M059J (cell line): ENCODE measurements at places on chromosomes 7 and 10.

- DNase-seq: no peak
Observed at GRCh38 chr10:24097751-24098207, 111.2 kb upstream of the KIAA1217 start.

DNA sequence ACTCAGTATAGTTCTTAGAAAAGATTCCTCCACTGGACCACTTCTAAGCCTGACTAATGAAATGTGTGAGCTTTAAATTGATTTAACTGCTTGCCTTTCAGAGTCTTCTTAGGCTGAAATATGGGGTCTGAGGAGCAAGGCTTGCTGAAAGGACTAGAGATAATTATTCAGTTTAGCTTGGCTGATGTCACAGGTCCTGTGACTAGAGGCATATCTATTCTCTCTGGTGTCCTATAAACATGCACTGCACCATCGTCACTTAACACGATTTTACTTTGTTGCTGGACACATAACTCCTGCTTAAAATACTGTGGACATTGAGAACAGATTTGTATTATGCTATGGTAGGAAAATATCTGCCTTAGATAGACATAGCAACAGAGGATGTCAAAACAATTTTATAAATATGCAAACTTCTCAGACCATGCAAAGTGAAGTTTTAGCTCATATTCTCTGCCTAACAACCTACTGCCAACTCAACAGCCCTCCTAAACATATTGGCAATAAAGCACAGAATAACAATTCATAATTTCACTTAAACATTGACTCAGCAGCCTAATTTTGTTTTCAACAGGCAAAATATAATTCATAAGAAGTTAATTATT lies 80.2 kb downstream of the RNF133 start:
- no peak for DNase-seq

GRCh38 chr10:76285012-76285411 lies 853.6 kb downstream of the LRMDA start:
- peak; percentile 80 for DNase-seq

GRCh38 chr10:7701158-7701742 lies 1.9 kb upstream of the ITIH2 start:
- no peak for DNase-seq

DNA sequence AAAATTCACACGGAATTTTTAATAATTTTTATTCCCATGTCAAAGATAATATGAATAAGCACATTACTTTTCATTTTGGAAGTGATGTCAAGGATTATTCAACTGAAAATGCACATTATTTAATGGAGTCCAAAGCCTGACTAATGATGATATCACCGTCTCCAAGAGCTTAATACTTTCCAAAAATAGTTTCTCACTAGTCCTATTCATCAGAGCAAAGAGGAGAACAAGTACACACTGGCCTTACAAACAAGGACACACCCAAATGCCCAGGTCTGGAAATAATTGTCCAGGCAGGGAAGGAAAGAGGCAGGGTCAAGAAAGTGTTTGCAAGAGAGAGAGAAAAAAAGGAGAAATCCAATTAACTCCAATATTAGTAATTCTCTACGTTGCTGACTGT lies 216.8 kb upstream of the CCDC6 start:
- DNase-seq: peak; percentile 81

- DNase-seq: peak; percentile 38
Observed at GRCh38 chr10:86970162-86970981, 2.1 kb downstream of the ADIRF start.

- DNase-seq: no peak
Observed at GRCh38 chr7:98168904-98169621, 42.2 kb upstream of the BHLHA15 start.

DNA sequence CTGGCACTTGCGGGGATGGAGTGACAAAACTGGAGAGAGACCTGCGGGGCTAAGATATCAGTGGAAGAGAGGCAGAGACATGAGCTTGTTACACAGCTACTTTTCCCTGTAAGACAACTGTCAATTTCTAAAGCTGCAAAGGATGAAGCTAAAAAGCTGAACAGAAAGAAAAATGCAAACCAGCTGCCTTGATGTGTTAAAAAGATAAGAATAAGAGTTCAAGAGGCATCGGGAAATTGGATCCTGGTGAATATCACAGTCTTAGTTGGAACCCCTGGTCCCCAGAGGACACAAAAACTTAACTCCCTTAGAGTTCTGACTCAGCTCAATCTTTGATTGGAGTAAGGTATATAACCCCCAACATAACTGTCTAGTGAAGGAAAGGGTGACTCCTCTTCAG lies 38.8 kb downstream of the VPS41 start:
- DNase-seq: no peak

GRCh38 chr7:117807676-117808075 lies 65.6 kb downstream of the CTTNBP2 start:
- DNase-seq: no peak

- DNase-seq: no peak
Observed at GRCh38 chr10:50514995-50515394, 108.8 kb downstream of the SGMS1 start.

- DNase-seq: no peak
Observed at GRCh38 chr10:46557319-46558121, 1.1 kb upstream of the GPRIN2 start.

DNA sequence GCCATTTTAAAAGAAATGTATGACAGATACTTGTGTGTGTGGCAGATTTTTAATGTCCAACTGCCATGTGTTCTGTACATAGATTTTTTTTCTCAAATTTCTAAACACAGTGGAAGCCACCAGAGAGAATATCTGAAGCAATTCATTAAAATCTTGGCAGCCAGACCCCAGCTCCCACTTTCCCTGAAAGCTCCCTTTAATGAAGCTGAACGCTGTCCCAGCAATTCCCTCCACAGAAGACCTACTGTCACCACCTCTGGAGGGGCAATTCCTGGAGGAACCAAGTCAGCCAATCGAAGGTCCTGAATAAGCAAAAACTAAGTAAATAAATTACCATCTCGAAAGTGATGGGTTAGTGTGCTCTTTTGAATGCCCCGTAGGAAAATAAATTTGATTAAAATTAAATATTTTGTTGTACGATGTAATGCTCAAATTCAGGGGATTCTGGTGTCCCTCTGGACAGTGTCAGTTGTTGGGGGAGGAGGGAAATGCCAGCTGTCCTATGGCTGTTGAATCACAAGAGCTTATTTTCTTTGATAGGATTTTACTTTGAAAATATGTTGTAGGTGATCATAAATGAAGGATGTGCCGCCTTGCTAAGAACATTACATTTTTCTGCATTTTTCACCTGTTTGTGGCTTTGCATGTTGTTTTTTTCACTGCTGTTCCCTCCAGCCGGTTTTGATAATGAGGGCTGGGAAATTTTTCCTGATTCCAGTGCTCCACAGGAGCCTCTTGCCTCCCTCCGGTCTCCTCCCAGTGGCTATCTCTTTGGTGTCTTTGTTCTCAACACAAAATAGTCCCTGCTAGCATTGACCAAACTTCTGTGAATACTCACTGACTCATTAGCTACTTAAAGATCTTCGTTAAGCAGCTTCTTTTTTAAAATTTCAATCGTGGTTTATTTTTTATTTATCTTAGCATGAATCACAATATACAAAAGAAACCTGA lies 9.2 kb upstream of the GSAP start:
- peak; percentile 89 for DNase-seq

GRCh38 chr7:50088463-50089129 lies 4.5 kb downstream of the ZPBP start:
- no peak for DNase-seq

GRCh38 chr10:22693371-22693784 lies 21.0 kb downstream of the PIP4K2A start:
- DNase-seq: peak; percentile 62

- peak; percentile 44 for DNase-seq
Observed at GRCh38 chr10:51137756-51138529, 63.7 kb downstream of the PRKG1 start.

DNA sequence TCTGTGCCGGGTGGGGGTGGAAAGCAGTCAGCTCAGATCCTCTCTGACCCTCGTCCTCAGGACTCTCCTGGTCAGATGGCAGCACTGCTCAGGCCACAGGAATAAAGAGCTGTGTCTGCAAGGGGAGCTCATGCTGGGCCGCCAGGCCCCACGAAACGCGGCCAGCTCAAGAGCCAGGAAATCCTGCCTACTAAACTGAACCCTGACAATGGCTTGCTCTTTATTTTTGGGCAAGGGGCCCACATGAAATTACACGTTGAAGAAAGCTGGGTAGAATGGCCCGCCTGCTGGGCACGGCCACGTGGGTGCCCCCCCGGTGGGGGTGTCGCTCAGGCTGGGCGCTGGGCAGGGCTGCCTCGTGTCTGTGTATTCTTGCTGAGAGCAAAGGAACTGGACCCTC lies 103.0 kb downstream of the ITIH5 start:
- no peak for DNase-seq

DNA sequence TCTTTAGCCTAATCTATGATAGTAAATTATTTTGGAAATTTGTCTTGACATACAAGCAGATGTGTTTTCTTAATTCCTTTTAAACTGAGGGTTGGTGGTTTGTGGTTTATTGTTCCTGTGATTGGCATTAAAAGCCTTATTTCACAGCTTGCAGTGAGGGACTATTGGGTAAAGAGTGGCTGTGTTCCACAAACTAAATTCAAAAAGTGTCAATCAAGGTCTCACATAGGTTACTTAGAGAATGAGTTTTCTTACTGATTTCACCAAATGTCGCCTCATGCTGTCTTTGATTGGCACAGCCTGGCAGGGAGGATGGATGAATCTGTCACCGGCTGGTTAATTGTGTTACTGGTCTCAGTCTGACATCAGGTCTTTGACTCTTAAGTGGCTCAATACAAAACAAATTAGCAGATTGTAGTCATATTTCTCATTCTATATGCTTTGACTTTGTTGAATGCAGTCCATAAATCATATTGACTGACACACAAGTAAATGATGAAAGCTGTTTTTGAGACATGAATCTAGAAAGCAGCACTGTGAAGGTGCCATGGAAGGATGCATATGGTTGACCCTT lies 66.8 kb upstream of the CYP26C1 start:
- DNase-seq: no peak

- no peak for DNase-seq
Observed at GRCh38 chr10:36591436-36591835, 534.0 kb upstream of the ANKRD30A start.

DNA sequence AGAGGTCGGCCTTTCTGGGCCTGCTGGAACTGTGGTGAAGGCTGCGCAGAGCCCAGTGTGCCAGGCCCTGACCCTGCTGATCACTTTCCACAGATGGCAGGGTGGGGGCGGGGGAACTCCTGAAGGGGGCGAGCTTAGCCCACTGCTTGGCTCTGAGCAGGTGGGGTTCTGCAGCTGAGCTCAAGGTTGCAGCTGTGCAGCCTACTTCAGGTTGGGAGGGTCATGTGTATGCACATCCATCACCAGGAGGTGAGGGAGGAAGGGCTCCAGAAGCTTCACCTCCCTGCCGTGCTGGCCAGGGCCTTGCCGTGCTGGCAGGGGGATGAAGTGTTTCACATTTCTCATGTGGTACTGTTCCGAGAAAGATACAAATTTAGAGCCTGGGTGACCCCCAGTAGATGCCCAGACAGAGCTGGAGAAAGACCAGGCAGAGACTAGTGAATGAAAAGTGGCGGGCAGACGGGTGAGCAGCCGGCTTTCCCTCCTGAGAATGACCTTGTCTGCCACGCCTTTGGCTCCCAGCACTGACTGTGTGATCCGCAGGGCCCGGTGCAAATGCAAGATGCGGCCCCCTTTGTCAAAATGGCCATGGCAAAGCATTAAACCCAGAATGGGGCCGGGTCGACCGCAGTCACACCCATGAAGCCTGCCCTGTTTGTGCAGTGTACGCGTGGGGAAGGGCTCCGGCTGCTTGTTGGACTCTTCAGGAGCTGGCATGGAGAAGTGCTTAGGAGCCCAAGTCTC lies 25.2 kb downstream of the FAM241B start:
- no peak for DNase-seq

DNA sequence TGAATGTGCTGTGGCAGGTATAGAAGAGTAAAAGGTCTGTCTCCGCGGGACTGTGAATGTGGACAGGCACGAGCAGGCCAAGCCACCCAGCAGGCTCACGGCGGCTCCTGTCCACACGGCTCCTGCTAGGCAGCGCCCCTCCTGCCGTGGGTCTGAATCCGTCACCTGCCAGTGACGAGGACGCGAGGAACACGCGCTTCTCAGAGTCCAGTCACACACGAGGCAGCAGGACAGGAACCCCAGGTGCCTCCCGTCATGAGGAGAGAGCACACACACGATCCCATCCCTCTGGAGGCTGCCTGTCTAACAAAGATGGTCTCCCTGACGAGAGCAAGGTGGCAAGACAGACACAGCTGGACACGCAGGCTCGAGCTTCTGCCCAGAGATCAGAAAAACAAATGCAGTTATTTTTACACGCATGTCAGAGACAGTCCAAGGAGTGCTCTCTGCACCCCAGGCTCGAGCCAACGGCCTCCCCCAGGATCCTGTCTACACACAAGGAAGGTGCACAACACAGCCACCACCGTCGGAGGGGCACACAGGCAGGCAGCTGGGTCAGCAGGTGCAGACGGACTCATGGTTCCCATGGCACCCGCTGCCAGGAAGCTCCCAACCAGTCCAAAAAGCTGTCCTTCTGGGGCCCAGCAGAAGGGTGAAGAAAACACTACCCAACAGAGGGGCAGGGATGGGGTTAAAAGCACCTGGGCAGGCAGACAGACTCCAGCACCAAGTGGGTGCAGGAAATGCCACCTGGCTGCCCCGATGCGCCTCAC lies 103.2 kb downstream of the MAD1L1 start:
- no peak for DNase-seq

DNA sequence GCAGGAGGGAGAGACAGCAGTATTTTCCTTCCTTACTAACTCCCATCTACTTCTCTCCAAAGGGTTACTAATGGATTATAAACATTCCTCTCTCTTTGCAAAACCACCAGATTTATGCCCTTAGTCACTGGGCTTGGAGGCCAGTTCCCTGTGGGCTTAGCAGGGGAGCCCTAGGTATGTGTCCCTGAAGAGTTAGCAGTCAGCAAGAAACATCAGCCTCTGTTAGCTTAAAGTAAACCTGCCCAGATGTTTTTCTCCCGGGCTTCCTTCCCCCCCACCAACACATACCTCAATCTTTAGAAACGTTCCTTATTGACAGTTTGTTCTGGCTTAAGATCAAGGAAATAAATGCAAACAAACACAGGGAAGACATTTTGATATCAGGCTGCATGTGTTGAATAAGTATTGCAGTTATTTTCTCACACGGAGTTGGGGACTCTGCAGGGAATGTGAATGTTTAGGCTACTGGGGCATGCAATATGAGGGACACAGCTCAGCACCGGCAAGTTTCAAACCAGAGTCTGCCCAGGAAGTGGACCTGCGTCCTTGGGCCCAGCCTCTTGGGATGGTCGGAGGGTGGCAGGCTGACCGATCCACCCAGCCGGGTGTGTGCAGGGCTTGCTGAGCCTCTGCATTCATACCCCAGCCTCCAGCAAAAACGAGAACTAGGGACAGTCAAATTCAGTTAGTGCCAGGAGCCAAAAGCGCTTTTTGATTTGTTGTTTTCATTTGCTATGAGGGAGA lies 252.0 kb upstream of the GRB10 start:
- peak; percentile 90 for DNase-seq
